ENCODE measurements at places on chromosomes 1 and 21.

- peak; percentile 55 for DNase-seq
Measured at GRCh38 chr1:230917284-230918135, 49.2 kb upstream of the C1orf198 start.

DNA sequence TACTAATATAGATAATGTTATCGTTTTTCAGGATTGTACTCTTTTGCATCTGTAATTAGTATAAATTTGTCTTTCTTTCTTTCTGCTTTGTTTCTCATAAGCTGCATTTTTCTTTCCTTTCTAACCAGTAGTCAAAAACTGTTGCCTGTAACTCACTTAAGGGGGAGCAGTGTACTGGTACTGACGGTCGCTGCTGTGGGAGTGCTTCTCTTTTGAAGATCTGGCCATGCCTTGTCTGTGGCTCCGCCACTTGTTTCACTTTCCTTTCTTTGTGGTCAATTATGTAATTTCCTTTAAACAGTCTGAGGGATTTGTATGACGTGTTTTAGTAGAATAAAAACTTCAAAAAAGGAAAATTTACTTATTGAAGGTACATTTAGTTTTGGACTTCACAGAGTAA, 37.0 kb downstream of the MIA3 start:
- DNase-seq = no peak

- DNase-seq = no peak
Measured at GRCh38 chr1:21865943-21866706, 54.1 kb downstream of the LDLRAD2 start.

GRCh38 chr1:164864161-164864560, 305.2 kb downstream of the PBX1 start:
- no peak for DNase-seq

DNA sequence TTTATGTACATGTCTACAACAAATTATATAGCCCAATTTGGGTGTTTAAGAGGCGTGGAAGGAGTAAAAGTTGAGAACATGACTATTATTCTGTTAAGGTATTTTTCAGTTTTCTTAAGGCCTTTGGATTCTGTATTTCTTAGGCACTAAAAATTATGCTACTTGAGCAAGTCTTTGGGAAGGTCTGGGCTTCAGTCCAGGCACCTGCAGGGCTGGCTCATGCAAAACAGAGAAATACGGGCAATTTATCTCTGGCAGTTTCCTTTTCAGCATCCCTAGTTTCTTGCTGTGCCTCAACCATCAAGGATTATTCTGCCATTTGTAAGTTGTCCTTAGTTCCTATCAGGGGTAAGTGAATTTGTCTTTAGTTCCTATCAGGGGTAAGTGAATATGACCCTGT, 358.8 kb upstream of the B3GALT2 start:
- no peak for DNase-seq

DNA sequence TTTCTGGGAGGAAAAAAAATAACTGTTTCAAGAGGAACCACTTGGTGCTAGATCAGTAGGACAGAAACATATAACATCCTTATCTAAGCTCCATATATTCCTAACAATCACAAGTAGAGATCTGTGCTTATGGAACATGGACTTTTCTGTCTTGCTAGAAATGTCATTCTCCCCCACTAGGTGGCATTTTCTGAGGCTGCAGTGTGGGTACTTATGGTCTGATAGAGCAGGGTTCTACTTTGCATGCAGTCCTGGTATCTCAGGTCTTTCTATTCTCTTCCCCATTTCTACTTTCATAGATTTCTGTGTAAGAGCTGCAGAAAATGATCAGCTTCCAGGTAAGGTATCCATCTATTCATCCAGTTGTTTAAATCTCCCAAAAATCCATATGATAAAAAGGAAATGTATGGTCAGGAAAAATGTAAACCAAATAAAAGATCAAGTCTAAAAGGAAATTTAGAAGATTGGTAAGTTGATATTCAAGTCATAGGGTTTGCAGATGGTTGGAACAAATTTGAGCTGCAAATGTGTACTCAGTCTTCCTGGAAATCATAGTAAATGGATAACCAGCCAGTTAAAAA, 1.5 kb downstream of the ZNF684 start:
- no peak for DNase-seq

GRCh38 chr1:204321665-204322064, 38.1 kb downstream of the PLEKHA6 start:
- DNase-seq = no peak

GRCh38 chr1:23274134-23274505, 56.8 kb upstream of the HTR1D start:
- no peak for DNase-seq

Measured in uterus (tissue), 4 donors.